Right ventricle myocardium inferior (tissue), 1 donor: ENCODE measurements at places on chromosomes 5 and 9. TPM values are rescaled to one million over a fixed set of nuclear protein-coding genes. Genes with fewer than 3 reads are reported as not detected.

- DNase-seq = no peak
Observed at GRCh38 chr5:132237670-132238069, 10.0 kb upstream of the P4HA2 start.

DNA sequence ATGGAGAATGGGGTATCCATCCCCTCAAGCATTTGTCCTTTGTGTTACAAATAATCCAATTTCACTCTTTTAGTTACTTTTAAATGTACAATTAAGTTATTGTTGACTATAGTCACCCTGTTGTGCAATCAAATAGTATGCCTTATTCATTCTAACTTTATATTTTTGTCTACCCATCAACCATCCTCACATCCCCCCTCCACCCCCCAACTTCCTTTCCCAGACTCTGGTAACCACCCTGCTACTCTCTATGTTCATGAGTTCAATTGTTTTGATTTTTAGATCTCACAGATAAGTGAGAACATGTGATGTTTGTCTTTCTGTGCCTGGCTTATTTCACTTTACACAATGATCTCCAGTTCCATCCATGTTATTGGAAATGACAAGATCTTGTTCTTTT, 15.4 kb upstream of the RANBP17 start:
- DNase-seq = no peak

DNA sequence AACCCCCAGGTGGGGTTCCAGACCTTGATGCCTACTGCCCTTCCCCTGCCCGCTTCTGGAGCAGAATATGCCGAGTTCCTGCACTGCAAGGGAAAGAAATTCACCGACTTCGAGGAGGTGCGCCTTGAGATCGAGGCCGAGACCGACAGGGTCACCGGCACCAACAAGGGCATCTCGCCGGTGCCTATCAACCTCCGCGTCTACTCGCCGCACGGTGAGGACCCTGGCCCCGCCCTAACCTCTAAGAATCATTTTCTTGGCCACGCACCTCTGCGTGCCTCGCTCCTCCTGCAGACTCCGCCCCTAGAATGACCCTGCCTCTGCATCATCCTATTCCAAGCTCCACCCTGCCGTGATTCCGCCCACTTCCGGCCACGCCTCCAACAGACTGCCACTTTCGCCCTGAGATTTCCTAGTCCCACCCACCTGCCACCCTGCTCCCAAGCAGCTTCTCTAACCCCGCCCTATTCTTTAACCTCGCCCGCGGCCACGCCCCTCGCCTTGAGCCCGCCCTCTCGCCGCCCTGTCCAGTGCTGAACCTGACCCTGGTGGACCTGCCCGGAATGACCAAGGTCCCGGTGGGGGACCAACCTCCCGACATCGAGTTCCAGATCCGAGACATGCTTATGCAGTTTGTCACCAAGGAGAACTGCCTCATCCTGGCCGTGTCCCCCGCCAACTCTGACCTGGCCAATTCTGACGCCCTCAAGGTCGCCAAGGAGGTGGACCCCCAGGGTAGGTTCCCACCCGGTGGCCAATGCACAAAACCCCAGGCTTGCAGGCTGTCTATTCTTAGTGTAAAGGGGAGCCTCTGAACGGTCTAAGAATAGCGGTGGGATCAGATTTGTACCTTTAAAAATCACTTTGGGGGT, 15.6 kb downstream of the DNM1 start:
- DNase-seq = peak; percentile 96

- no peak for DNase-seq
Observed at GRCh38 chr5:76082772-76083554, at the start of gene SV2C. SV2C (plus strand) TSS chr5:76083383; CDS start chr5:76131751, 48,368 bp downstream.

DNA sequence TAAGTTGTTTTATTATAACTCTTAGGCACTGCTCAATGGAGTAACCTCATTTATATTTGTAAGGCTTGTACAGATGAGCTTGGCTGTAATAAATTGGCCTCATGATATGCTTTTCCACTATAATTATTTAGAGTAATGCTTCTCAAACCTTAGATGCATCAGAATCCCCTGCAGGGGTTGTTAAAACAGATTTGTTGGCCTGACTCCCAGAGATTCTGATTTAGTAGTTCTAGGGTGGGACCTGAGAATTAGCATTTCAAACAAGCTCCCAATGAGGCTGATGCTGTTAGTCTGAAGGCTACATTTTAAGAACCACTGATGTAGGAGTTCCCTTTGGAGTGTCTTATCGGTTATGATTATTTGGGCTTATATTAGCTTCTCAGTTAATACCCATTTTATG, 38.2 kb upstream of the ARSB start:
- DNase-seq = no peak

DNA sequence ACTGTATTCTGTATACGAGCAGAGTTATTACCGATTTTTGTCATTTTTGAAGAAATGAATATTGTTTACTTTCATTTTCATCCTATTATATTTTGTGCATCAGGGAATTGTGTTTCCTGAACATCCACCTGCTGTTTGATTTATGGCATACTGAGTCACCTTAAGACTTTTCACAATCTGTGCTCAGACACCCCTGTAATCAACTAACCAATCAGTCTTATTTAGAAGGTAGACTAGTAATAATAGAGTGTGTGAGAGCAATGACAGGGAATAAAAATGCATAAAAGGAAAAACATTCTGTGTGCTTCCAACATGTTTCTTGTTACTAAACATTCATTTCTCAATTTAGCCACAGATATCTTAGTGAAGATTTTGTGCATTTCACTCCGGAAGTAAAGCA, 1413.6 kb upstream of the ACO1 start:
- DNase-seq = no peak

HTR4 gene
- total RNA-seq = 0.22 TPM
